ENCODE measurements at places on chromosomes 3 and 15. TPM values are rescaled to one million over a fixed set of nuclear protein-coding genes. Genes with fewer than 3 reads are reported as not detected.

Gene POLQ
- total RNA-seq = 32.1 TPM

Gene SLC22A13
- 0.37 TPM for total RNA-seq

Gene CSPG4
- not detected for total RNA-seq

Gene IL20RB
- 1.6 TPM for total RNA-seq

Gene AADACL2
- not detected for total RNA-seq

Gene HYKK
- 4.7 TPM for total RNA-seq

Gene CPN2
- not detected for total RNA-seq

Gene ROPN1
- not detected for total RNA-seq

Gene DLEC1
- 2.3 TPM for total RNA-seq

DNA sequence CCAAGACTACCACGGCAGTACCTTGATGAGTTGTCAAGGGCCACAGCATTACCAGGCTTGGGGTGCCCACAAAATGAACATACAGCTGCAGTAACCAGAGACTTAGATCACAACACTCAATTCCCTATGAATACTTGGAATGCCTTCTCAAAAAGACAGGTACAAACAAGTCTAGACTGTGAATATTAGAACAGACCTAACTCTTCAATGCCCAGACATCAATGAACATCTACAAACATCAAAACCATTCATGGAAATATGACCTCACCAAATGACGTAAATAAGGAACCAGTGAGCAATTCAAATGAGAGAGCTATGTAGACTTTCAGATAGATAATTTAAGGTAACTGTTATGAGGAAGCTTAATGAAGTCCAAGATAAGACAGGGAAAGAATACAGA lies 185.1 kb upstream of the POU1F1 start:
- no peaks in the 10 kb centered on the region for H3K36me3 ChIP-seq
- no peaks in the 10 kb centered on the region for H3K27me3 ChIP-seq
- DNase-seq = no peak
- no peaks in the 10 kb centered on the region for H3K4me1 ChIP-seq
- H3K27ac ChIP-seq = no peak overlapping the region

DNA sequence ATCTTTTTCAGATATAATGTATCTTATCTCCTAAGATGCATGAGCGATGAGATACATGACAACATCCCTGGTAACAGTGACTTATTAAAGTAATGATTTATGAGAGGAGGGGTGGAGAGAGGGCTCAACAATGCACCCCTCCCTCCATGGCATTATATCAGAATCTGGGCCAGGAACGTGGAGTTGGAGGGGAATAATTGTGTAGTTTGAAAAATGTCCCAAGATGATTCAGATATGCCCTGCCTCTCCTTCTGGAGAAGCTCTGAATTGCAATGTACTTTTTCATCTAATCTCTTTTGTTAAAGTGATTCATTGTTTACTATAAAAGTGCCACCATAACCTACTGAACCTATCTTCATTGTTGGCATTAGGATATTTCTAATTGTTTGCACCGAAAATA lies 86.5 kb downstream of the FRMD4B start:
- no peak overlapping the region for H3K27ac ChIP-seq
- no peaks in the 10 kb centered on the region for H3K4me1 ChIP-seq
- no peaks in the 10 kb centered on the region for H3K36me3 ChIP-seq
- H3K27me3 ChIP-seq = no peaks in the 10 kb centered on the region

GRCh38 chr3:5213574-5213966 lies 26.1 kb downstream of the EDEM1 start:
- no peak for DNase-seq
- H3K36me3 ChIP-seq = peaks cover 83% of the 10 kb centered on the region
- H3K27ac ChIP-seq = no peak overlapping the region
- H3K27me3 ChIP-seq = no peaks in the 10 kb centered on the region

- DNase-seq = no peak
- no peaks in the 10 kb centered on the region for H3K27me3 ChIP-seq
- H3K4me3 ChIP-seq = no peak overlapping the region
- no peaks in the 10 kb centered on the region for H3K36me3 ChIP-seq
- no peaks in the 10 kb centered on the region for H3K4me1 ChIP-seq
Observed at GRCh38 chr15:59159210-59159609, 47.4 kb upstream of the LDHAL6B start.

DNA sequence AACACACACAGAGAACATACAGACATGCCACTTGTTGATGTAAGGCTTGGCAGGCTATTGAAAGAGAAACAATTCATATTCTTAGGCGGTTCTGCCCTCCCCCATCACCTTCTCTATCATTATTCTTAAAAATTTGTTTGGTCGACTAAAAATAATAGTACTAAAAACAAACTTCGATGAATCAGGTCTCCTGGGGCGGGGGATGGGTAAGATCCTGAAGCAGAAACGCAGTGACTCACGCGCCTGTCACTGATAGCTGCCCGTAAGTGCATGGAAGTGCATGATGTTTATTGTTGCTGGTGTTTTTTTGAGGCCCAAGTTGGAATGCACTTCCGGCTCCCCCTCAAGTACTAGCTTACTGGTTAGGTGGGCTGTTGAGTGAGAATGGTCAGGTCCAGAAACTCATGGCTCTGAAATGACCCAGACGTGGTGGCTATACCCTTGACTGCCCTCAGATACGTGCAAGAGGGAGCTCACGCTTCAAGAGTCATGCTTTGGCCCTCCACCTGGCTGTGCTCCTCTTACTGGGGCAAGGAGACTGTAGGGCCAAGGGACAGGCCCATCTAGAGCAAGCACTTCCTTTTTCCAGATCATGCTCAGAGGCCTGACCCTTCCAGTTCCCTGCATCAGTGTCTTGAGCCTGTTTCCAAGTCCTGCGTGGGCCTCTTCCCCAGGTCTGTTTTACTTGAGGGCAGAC lies 10.9 kb downstream of the SMAD3 start:
- H3K36me3 ChIP-seq = peaks cover 79% of the 10 kb centered on the region
- H3K4me1 ChIP-seq = peaks cover 91% of the 10 kb centered on the region
- no peaks in the 10 kb centered on the region for H3K27me3 ChIP-seq

GRCh38 chr3:186003610-186004009 lies 65.8 kb upstream of the TRA2B start:
- H3K4me3 ChIP-seq = no peak overlapping the region
- no peaks in the 10 kb centered on the region for H3K4me1 ChIP-seq
- no peak overlapping the region for H3K27ac ChIP-seq
- peaks cover 25% of the 10 kb centered on the region for H3K27me3 ChIP-seq
- H3K36me3 ChIP-seq = no peaks in the 10 kb centered on the region

DNA sequence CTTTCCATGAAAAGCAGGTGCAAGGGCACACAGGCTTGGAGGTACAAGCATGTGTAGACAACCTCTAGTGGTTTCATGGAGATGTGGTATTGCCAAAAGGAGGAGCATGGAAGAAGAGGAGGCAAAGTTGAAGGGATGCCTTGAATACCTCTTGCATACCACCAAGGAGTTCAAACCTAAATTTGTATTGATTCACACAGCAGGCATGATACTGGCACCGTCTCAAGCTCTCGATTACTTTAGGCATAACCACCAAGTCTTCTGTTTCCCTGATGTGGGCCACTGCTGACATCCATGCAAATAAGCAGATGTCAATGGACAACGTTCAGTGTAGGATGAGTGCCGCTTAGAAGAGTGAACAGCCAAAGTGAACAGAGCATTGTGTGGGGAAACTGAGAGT lies 87.1 kb downstream of the SCN11A start:
- no peak overlapping the region for H3K27ac ChIP-seq
- no peak for DNase-seq
- H3K27me3 ChIP-seq = peaks cover 2% of the 10 kb centered on the region
- H3K4me1 ChIP-seq = peaks cover 2% of the 10 kb centered on the region
